ENCODE measurements at places on chromosomes 6 and 20. TPM values are rescaled to one million over a fixed set of nuclear protein-coding genes. Genes with fewer than 3 reads are reported as not detected.

LHFPL5 gene
- not detected for total RNA-seq

SAMD5 gene
- total RNA-seq = not detected

RSPH9 gene
- 0.27 TPM for total RNA-seq

DNA sequence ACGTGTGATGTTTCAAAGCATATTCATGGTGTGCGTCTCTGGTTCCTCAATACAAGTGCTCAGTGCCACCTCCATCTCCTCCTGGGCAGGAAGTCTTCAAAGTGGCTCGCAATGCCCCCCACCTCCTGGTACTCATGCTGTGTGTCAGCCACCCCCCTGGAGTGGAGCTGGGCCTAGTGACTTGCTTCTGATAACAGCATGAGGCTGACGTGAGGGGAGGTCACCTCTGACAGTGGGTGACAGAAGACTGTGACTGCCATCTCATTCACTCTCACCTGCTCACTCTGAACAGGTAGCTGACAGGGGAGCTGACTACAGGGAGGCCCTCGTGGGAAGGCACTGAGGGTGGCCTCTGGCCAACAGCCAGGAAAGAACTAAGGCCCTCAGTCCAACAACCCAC is 92.4 kb upstream of the NFATC2 start:
- DNase-seq = no peak

- DNase-seq = no peak
Measured at GRCh38 chr6:30683980-30684338, 2.5 kb downstream of the PPP1R18 start.

- DNase-seq = no peak
Measured at GRCh38 chr6:25301362-25301761, 22.2 kb downstream of the CARMIL1 start.

- no peak for DNase-seq
Measured at GRCh38 chr6:52423971-52424381, 3.8 kb downstream of the EFHC1 start.

DNA sequence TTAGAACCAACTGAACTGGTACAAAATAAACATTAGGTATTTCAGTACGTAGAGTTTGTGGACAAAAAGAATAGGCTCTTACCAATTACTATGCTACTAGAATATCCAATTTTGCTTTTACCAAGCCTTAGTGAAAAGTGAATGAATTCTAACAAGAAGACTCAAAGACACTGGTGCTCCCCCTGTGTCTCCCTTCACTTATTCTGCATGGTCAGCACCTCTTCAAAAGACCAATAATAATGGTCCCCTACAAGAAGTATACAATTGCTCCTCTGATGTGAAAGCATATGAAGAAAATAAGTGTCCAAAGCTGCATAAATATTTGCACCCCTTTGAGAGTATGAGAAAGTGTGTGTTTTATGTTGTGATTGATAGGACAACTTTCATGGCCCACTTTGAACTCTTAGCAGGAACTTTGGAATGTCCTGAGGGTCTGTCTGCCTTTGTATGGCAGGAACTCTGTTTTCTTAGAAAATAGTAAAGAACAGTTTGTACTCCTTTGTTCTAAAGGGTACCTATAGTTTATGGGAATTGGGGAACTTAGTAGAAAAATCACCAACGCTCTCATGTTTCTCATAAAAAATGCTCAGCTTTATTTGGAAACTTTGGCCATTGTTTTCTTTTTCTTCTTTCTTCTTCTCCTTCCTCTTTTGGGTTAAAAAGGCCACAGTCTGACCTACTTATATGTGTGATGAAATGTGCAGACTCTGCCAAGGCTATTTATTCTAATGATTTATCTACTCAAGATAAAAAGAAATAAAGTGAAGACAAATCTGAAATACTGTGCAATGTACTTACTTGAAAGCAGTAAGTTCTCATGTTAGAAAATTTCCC is 352.4 kb downstream of the LAMA2 start:
- DNase-seq = no peak
